Subcutaneous preadipocyte (primary cell): ENCODE measurements at places on chromosomes 3 and 15. TPM values are rescaled to one million over a fixed set of nuclear protein-coding genes. Genes with fewer than 3 reads are reported as not detected.

UTS2B gene
- 0.59 and 0.73 TPM in 2 replicates for total RNA-seq

TMEM45A gene
- total RNA-seq, result 20.7 and 39.7 TPM in 2 replicates

PRSS50 gene
- not detected in 2 replicates for total RNA-seq

GNAT1 gene
- total RNA-seq, result not detected in 2 replicates

FBXW12 gene
- total RNA-seq, result 0.20 TPM in 1 of 2 replicates, not detected in the other

CKMT1A gene
- not detected in 2 replicates for total RNA-seq

GHSR gene
- total RNA-seq, result not detected in 2 replicates

CPN2 gene
- not detected in 2 replicates for total RNA-seq

TTLL13 gene
- total RNA-seq, result under 0.01 TPM in 1 of 2 replicates, not detected in the other

NR1D2 gene
- total RNA-seq, result 10.3 and 14.5 TPM in 2 replicates

ZPLD1 gene
- not detected in 2 replicates for total RNA-seq

TRIM42 gene
- total RNA-seq, result not detected in 2 replicates

MEF2A gene
- total RNA-seq, result 21.3 and 31.1 TPM in 2 replicates

GPR176 gene
- 50.7 and 59.6 TPM in 2 replicates for total RNA-seq

ABTB1 gene
- total RNA-seq, result 8.2 and 11.0 TPM in 2 replicates

CPEB1 gene
- total RNA-seq, result 5.1 and 8.8 TPM in 2 replicates

ACKR2 gene
- 0.20 TPM in 1 of 2 replicates, not detected in the other for total RNA-seq
